ENCODE measurements at places on chromosomes 6 and 20. TPM values are rescaled to one million over a fixed set of nuclear protein-coding genes. Genes with fewer than 3 reads are reported as not detected.

DNA sequence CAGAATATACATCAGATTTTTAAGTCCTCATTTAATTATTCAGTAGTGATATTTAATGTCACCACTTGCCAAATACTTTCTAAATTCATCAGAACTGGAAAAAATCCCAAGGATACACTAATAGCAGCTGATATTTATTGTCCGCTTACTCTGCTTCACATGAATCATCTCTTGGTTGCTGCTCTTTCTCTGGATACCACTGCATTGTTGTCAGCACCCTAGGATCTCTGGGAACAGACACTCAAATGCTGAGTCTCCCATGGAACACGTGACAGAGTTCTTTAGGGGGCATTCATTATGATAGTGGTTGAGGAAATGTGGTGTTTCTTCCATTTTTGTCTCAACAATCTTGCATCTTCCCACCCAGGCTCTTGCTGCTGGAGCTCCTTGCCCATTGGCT lies 318.0 kb downstream of the RFPL4B start:
- no peak for DNase-seq

DNA sequence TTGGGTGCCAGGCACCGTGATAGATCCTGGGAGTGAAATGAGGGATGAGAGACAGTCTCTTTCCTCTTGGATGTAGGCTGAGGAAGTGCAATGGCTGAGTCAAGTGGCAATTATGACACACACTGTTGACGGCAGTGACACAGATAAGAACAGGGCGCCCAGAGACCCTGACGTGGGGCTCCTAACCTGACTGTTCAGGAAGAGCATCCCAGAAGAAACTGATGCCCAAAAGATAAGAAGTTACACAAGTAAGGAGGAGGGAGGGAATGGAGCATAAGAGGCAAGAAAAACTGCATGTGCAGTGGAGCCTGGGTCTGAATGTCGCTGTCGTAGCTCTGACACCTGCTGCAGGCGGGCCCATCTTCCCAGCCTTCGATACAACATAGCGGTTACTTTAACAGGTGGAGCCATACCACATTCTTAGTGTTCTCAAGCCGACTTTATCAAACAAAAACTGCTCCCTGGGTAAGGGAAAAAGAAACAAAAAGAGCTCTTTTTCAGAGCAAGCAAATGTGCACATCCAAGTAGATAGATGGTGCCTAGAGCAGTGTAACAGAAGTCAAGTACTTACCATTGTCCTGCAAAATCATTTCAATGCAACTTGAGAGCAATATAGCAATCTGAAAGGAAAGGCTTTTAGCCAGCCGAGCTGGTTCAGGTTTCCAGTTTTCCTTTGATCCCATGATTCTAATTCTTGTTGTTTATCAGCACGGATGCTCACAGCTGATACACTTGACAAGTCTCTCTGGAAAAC lies 463.9 kb upstream of the JARID2 start:
- DNase-seq = no peak

Gene PGC
- not detected for polyA plus RNA-seq

Gene SSTR4
- not detected for polyA plus RNA-seq

Gene DEFB129
- not detected for polyA plus RNA-seq

Gene DNAH8
- under 0.01 TPM for polyA plus RNA-seq
